ENCODE measurements at places on chromosomes 6 and 20.

GRCh38 chr6:131875647-131876046 lies 67.8 kb downstream of the ENPP1 start:
- DNase-seq, result no peak

GRCh38 chr6:20192625-20193024 lies 19.6 kb downstream of the MBOAT1 start:
- DNase-seq, result no peak

- no peak for DNase-seq
Observed at GRCh38 chr6:153976921-153977693, 61.9 kb upstream of the OPRM1 start.

DNA sequence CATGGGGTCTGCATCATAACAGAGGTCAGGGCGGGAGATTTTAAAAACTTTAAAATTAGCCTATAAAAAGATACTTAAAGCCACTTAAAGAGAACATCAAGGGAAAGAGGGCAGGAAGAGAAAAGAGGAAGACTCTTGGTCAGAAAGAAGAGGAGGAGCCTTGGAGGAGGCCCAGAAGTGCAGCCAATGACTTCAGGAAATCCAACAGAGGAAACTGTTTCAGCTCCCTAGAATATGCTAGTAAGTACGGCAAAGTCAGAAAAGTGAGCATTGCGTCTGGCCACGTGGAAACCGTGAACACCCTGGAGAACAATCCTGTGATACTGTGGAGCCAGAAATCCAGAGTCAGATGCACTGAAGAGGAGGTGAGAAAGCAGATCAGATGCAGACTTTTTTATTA lies 22.5 kb upstream of the NHSL1 start:
- DNase-seq, result no peak

DNA sequence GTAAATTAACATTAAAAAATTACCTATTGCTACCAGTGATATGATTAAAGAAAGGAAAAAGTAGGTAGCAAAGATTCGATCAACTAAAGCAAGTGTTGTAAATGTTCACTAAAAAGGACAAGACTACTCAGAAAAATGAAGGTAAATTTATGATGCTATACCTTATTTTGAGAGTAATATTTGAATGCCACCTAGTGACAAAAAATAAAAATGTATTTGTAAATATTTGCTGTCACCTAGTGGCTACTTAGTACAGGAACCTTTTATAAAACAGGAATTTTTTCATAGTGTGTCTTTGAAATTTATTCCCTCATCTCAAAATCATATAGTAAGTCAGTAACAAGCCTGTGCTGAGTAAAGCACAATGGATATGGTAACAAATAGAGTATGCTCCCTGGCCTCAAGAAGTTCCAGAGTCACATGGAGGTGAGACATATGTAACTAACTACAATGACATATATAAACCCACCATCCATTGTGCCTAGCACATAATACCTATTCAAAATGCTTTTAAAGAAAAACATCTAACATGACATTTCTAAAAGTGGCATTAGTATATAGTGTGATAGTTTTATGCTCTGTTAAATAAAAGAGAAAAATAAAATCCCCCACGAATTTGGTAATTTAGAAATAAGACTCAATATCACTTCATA lies 193.1 kb upstream of the SIM1 start:
- no peak for DNase-seq

DNA sequence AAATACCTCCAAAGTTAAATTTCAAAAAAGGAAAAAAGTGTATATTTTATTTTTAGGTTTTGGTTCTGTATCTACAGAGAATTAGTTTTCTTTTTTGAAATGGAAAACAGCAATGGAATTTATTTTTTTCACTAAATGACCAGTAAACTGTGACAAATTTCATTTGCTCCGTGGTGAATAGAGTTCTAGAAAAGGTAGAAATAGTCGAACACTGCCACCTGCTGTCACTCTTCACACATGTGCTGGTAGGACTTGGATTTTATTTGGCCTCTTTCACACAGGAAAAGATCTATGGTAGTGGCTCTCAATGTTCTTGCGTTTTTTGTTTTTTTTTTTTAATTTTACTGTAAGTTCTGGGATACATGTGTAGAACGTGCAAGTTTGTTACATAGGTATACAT lies 312.5 kb downstream of the EYA4 start:
- DNase-seq, result peak; percentile 50

DNA sequence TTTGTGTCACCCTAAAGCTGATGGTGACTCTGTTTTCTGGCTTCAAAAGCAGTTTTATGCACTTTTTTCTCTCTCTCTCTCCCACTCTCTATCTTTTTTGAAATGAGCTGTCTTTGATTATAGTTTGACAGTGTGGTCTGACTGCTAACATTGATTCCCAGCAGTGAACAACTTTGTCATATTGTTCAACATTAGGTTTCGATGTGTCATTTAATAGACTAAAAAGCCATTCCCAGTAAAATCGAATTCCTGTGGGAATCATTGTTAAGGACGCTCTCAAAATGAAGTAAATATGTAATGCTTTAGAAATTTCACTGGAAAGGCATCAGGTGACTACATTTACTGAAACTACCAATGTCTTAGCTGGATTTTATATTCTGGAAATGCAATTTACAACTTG lies 69.9 kb upstream of the FLRT3 start:
- DNase-seq, result no peak

DNA sequence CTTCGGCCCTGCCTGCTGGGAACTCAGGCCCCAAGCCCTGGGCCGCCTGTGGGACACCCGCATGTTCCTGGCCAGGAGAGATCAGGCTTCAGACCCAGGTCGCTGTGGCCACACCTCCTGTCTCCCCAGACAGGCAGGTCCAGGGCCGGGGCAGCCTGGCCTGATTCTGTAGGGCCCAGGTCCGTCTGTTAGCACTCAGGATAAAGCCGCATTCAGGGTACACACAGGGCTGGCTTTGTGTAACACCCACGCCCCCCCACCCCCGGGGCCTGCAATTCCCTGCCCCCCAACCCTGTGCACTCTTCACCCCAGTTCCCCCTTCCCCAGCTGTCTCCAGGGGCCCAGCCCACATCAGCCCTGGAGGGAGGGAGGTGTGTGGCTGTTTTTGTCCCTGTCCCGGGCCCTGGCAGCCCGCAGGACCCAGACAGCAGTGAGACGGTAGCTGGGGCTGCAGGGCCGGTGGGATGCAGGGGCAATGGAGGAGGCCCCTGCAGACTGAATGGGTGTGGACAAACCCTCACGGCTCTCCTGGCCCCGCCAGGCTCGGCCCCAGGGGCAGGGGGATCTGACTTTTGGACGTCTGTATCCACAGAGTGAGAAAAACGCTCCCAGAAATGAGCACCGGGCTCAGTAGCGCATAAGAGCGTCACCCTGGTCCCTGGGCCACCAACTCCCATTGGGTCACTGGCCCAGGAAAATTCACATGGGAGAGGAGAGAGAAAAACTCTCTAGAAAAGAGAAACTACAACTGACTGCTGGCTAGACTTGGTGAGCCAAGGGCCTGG lies 42.4 kb upstream of the ZBP1 start:
- no peak for DNase-seq

GRCh38 chr20:32455171-32455900 lies 97.2 kb downstream of the ASXL1 start:
- DNase-seq, result no peak

DNA sequence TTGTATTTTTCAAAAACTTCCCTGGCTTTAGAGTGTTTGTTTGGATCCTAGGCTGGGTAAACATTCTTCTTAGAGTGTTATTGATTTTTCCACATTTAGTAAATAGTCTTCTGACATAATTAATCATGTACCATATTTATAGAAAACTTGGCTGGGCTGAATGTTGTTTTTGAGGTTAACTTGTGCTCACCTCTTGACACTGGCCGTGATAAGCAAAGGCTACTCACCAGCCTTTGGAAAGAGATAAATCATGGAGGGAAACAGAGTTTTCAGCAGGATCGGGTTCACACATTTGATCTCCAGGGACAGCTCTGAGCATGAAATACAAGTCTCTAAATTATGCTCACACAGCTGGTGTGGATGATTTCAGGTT lies 6.2 kb upstream of the CD93 start:
- peak; percentile 53 for DNase-seq

GRCh38 chr6:137759624-137760023 lies 107.4 kb upstream of the TNFAIP3 start:
- DNase-seq, result no peak

DNA sequence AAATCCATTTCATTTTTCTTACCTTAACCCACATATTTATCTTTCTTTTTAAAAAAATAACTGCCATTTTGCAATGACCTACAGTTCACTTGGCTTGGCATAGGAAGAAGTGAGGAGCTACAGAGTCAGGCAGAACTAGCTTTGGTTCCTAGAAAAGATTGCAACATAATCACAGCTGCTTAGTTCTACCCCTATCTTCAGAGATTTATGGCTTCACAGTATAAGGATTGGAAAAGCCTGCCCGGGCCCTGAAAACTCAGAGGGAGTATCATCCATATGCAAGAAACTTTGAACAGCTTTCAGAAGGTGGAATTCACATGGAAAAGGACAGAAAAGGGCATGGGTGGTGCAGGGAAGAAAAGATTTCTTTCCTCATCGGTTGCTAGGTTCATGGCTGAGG lies 774.3 kb upstream of the CHD6 start:
- no peak for DNase-seq

DNA sequence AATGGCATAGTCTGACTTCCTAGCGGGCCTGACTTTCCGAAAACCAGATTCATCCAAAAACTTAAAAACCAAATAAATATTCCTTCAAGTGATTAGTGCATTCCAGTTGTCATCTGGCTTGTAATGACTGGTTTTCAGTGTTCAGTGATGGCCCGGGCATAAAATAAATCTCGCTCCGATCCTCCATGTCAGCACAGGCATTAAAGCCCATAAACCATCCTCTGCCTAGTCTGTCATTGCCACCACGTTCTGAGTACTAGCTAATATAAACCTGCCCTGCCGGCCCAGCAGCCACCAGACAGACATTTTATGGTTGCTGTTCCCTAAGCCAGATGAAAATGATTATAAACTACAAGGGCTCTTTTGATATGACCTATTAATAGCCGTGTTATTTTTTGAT lies 232.3 kb upstream of the GMDS start:
- no peak for DNase-seq

DNA sequence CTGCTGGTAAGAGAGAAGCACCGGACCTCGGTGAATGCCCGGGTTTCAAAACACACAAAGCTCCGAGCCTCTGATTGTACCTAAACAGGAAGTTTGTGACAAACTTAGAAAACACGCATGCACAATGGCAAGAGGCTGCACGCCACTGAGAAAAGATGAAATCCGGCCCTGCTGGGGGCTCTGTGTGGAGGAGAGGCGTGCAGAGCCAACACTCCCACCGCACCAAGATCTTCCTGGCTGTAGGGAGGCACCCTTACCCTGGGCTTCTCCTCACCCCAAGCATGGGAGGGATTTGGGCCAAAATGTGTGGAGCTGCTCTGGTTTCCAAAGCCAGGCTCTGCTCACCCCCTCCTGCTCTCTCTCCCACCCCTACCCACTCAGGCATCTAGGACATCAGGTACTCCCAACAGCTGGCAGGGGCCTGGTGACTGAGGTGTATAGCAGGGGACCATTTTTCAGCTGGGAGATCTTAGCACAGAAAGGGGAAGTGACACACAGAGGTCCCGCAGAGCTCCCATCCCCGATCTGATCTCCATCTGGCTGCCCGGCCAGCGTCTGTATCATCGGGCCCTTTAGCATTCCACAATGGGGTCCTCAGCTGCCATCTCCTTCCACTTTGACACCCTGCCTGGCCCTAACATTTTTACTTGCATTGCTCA lies 84.2 kb downstream of the TRERF1 start:
- DNase-seq, result no peak

Data from mucosa of gallbladder (tissue), 1 donor.